ENCODE measurements at places on chromosomes 12 and 14.

GRCh38 chr14:31854508-31855075 is 222.5 kb upstream of the ARHGAP5 start:
- H3K36me3 ChIP-seq: no peaks in the 10 kb centered on the region
- H3K27me3 ChIP-seq: no peaks in the 10 kb centered on the region
- no peaks in the 10 kb centered on the region for H3K4me1 ChIP-seq

DNA sequence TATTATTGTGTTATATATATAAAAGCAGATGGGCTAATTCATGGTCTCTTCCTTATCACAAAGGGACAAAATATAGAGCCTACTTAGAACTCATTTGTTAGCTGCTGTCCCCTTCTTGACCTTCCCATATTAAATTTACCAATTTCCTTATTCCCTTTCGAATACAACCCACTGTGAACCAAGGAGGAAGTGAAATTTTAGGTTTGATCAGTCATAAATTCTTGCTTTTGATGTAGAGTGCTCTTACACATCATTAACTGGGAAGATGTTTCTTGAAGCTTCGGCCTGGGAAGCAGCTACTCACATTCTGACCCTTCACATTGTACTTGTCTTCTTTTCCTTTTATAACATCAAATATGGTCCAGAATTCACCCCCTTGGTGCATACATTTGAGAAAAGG is 579.0 kb downstream of the LRFN5 start:
- H3K4me1 ChIP-seq: no peaks in the 10 kb centered on the region
- H3K4me3 ChIP-seq: no peak overlapping the region
- no peaks in the 10 kb centered on the region for H3K36me3 ChIP-seq
- no peak overlapping the region for H3K27ac ChIP-seq

GRCh38 chr12:64256166-64256800 is 34.2 kb upstream of the KICS2 start:
- no peaks in the 10 kb centered on the region for H3K36me3 ChIP-seq
- no peak overlapping the region for H3K4me3 ChIP-seq
- peak; percentile 12 for DNase-seq
- H3K27me3 ChIP-seq: peaks cover 2% of the 10 kb centered on the region

- H3K4me1 ChIP-seq: peaks cover 6% of the 10 kb centered on the region
- no peak within 1 kb of the TSS for H3K27ac ChIP-seq
- DNase-seq: peak; percentile 82
- H3K27me3 ChIP-seq: peaks cover 5% of the 10 kb centered on the region
These were observed at the start of gene CCDC175 for GRCh38 chr14:59576332-59577294. TSS of gene CCDC175 (minus strand) at chr14:59576812. CDS start at chr14:59576775, 37 bp downstream.

- DNase-seq: no peak
- H3K4me1 ChIP-seq: no peaks in the 10 kb centered on the region
- no peaks in the 10 kb centered on the region for H3K36me3 ChIP-seq
- H3K27me3 ChIP-seq: peaks cover 12% of the 10 kb centered on the region
- no peak overlapping the region for H3K4me3 ChIP-seq
- no peak overlapping the region for H3K27ac ChIP-seq
These were observed 979.7 kb upstream of the TMEM132C start for GRCh38 chr12:127287256-127287655.

GRCh38 chr12:52123487-52124186 is 44.1 kb downstream of the SMIM41 start:
- no peak for DNase-seq
- no peaks in the 10 kb centered on the region for H3K36me3 ChIP-seq
- peaks cover 14% of the 10 kb centered on the region for H3K4me1 ChIP-seq
- H3K4me3 ChIP-seq: no peak overlapping the region

GRCh38 chr12:685388-685787 is 22.1 kb upstream of the NINJ2 start:
- DNase-seq: no peak
- no peak overlapping the region for H3K4me3 ChIP-seq
- H3K36me3 ChIP-seq: no peaks in the 10 kb centered on the region
- H3K27ac ChIP-seq: no peak overlapping the region

GRCh38 chr14:94597788-94598187 is 14.4 kb upstream of the SERPINA3 start:
- no peaks in the 10 kb centered on the region for H3K4me1 ChIP-seq
- H3K4me3 ChIP-seq: no peak overlapping the region
- H3K27me3 ChIP-seq: no peaks in the 10 kb centered on the region
- no peak overlapping the region for H3K27ac ChIP-seq

DNA sequence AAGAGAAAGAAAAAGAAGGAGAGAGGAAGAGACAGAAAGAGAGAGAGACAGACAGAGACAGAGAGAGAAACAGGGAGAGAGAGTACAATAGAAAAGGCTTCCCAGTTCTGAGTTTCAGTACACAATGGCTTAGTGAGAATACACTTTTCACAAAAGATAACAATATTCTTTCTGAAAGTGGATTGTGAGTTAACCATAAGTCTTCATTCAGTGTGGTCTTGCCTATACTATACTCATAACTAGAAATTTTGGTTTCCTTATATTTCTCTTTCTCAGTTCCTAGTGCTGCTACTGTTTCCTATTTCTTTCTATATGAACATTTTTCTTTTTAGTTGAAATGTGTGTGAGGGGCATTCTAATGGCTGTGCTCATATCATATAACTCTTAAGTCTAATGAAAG is 9.3 kb downstream of the CD163L1 start:
- no peak overlapping the region for H3K4me3 ChIP-seq
- no peak for DNase-seq
- no peaks in the 10 kb centered on the region for H3K27me3 ChIP-seq
- H3K36me3 ChIP-seq: no peaks in the 10 kb centered on the region
- no peaks in the 10 kb centered on the region for H3K4me1 ChIP-seq
- no peak overlapping the region for H3K27ac ChIP-seq

DNA sequence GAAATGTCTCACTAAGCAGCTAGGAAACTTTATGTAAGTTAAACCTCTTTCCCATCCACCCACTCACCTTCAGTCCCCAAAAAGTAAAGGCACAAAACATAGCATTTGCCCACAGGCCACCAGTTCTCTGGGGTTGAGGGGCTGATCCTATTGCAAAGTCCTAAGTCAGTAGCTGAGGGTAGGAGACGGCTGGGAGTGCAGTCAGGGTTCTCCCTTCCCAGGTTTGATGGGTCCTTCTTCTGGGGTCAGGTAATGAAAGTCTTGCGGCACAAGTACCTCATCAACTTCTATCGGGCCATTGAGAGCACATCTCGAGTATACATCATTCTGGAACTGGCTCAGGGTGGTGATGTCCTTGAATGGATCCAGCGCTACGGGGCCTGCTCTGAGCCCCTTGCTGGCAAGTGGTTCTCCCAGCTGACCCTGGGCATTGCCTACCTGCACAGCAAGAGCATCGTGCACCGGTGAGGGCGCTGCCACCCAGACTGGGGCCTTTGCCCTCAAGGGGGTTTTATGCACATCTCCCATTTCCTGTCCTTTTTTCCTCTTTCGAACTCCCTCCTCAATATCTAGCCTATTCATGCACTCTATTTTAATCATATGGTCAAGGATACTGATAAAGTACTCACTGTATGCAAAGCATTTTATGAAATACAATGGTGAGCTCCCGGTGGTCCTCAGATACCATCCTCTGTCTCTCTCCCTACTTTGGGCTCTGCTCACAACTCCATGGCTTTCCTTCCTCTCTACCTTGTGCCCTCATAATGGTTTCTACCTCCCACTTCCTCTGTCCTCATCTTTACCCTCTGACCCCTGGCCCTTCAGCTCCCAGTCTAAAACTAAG is 986 bp downstream of the TSSK4 start:
- no peaks in the 10 kb centered on the region for H3K27me3 ChIP-seq
- H3K27ac ChIP-seq: no peak overlapping the region
- no peak for DNase-seq
- H3K4me1 ChIP-seq: peaks cover 13% of the 10 kb centered on the region
- H3K36me3 ChIP-seq: peaks cover 62% of the 10 kb centered on the region
- no peak overlapping the region for H3K4me3 ChIP-seq

DNA sequence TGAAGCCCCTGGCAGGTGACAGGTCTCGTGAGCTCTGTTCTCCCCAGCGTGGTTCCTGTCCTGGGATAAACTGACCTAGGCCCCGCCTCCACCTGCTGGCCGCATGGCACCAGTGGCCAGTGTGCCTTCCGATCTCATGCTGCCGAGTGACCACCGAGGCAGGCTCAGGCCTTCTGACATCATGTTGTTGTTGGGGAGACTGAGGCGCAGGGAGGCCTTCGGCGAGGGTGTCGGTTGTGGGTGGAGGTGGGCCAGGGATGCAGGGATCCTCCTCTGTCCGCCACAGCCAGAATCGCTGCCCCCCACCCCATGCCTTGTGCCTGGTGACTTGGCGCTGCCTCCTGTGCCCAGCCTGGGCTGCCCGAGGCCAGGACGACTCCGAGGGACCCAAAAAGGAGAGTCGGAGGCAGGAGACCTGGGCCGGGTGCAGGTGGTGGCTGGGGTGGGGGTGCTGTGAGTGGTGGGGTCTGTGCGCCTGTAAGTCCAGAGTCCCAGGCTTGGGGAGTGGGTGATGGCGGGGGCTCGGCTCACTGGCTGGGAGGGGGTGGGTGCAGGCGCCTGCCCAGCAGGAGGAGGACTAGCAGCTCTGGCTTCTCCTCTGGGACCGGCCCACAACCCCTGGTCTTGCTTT is 24.3 kb downstream of the ASPG start:
- no peak overlapping the region for H3K4me3 ChIP-seq
- no peaks in the 10 kb centered on the region for H3K36me3 ChIP-seq
- DNase-seq: no peak
- peaks cover 19% of the 10 kb centered on the region for H3K4me1 ChIP-seq
- no peak overlapping the region for H3K27ac ChIP-seq

- no peaks in the 10 kb centered on the region for H3K36me3 ChIP-seq
- H3K27me3 ChIP-seq: peaks cover 8% of the 10 kb centered on the region
- H3K27ac ChIP-seq: no peak overlapping the region
- no peaks in the 10 kb centered on the region for H3K4me1 ChIP-seq
These were observed 6.0 kb downstream of the SIX6 start for GRCh38 chr14:60514741-60515491.

GRCh38 chr14:22836301-22837113 is at the start of gene MMP14:
TSS of gene MMP14 (plus strand) at chr14:22836585. CDS start at chr14:22836818, 233 bp downstream.
- no peak within 1 kb of the TSS for H3K27ac ChIP-seq
- H3K27me3 ChIP-seq: no peaks in the 10 kb centered on the region
- DNase-seq: no peak
- no peak within 1 kb of the TSS for H3K4me3 ChIP-seq

DNA sequence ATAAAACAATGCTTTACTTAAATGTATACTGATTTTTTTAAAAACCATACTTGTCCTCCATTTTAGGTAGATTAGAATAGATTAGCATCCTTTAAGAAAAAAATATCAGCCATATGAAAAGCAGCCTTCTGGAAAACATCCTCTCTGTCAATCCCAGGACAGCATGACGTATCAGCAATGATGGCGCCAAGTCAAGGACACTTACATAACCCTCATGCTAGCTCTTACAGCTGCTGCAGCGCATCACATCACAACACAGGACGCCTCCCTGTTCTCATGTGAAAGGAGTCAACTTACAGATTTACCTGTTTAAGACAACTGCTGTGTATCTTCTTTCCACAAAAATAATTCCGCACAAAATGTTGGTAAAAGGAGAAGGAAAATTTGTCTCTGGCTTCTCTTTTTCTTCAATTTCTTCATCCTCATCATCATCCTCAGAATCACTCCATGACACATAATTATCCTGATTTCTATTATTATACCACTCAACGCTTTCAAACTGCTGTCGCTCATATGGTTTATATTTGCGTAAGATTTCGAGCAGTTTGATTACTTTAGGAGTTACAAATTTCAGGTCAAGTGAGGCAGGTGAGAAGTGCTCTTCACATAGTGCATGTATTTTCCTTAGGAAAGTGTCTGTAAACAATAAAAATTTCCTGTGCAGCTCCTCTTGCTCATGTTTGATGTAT is 33.3 kb downstream of the DICER1 start:
- no peak overlapping the region for H3K4me3 ChIP-seq
- H3K36me3 ChIP-seq: peaks cover 13% of the 10 kb centered on the region
- DNase-seq: no peak
- no peaks in the 10 kb centered on the region for H3K27me3 ChIP-seq
- no peak overlapping the region for H3K27ac ChIP-seq

- no peak overlapping the region for H3K4me3 ChIP-seq
- H3K36me3 ChIP-seq: no peaks in the 10 kb centered on the region
- H3K4me1 ChIP-seq: peaks cover 18% of the 10 kb centered on the region
- DNase-seq: no peak
- no peak overlapping the region for H3K27ac ChIP-seq
- no peaks in the 10 kb centered on the region for H3K27me3 ChIP-seq
These were observed 141.7 kb upstream of the AMIGO2 start for GRCh38 chr12:47221256-47222023.

GRCh38 chr14:35678403-35679028 is 130.6 kb downstream of the RALGAPA1 start:
- no peaks in the 10 kb centered on the region for H3K27me3 ChIP-seq
- no peaks in the 10 kb centered on the region for H3K4me1 ChIP-seq
- no peak overlapping the region for H3K4me3 ChIP-seq
- no peaks in the 10 kb centered on the region for H3K36me3 ChIP-seq
- no peak for DNase-seq

- peaks cover 29% of the 10 kb centered on the region for H3K27me3 ChIP-seq
- no peak overlapping the region for H3K27ac ChIP-seq
- DNase-seq: no peak
- H3K4me3 ChIP-seq: no peak overlapping the region
- no peaks in the 10 kb centered on the region for H3K36me3 ChIP-seq
- H3K4me1 ChIP-seq: peaks cover 10% of the 10 kb centered on the region
These were observed 168.9 kb downstream of the ADGRD1 start for GRCh38 chr12:131122631-131123030.

DNA sequence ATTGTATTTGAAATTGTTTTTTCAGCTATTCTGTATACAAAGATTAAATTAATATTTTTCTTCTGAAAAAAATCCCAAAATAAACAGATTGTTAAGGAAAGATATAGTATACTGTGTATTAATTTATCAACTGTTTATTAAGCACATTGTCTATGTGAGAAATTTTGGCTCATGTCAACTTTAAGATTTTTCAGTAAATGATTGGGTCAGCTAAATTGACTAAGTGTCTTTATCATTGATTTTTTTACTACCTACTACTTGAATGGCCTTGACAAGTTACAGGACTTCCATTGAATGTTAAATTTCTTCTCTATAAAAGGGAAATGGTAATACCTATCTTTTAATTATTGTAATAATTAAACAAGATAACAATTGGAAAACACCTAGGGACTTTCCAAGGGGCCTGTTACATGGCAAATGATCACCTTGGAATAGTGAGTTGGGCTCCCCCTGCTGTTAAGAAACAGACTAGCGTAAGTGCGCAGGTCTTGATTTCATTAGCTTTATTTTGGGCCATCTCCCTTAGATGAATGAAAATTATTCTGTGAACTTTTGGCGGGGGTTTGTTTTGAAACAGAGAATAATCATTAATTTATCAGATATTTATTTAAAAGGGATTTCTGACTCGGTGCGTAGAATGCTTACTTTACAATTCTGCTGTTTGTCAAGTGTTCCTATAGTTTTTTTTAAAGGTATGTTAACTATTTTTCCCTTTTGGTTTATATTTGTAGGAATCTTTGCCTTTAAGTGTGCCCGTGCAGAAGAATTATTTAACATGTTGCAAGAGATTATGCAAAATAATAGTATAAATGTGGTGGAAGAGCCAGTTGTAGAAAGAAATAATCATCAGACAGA is 14.5 kb upstream of the CCT2 start:
- peaks cover 49% of the 10 kb centered on the region for H3K36me3 ChIP-seq
- H3K27ac ChIP-seq: no peak overlapping the region
- H3K27me3 ChIP-seq: no peaks in the 10 kb centered on the region
- peak; percentile 64 for DNase-seq

All from K562 (cell line).